Peyer's patch (tissue), 4 donors: ENCODE measurements at places on chromosomes 2 and 18. TPM values are rescaled to one million over a fixed set of nuclear protein-coding genes. Genes with fewer than 3 reads are reported as not detected.

DNA sequence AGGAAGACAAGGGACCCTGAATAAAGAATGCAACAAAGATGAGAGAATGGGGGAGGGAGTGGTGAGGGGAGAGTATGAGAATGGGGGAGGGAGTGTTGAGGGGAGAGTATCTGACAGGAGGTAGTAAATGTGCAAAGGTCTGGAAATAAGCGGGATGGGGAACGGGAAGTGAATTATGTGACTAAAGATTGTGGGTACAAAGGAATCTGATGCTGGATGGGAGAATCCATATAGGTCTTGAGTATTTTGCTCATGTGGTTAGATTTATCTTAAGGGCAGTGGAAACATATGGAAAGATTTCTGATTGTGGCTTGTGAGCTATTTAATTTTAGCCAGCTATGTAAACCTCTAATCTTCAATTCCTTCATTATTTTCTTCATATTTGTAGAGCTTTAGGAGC, 593.4 kb downstream of the DCC start:
- DNase-seq: no peak

Gene SLC23A3
- 90.1 TPM for total RNA-seq

DNA sequence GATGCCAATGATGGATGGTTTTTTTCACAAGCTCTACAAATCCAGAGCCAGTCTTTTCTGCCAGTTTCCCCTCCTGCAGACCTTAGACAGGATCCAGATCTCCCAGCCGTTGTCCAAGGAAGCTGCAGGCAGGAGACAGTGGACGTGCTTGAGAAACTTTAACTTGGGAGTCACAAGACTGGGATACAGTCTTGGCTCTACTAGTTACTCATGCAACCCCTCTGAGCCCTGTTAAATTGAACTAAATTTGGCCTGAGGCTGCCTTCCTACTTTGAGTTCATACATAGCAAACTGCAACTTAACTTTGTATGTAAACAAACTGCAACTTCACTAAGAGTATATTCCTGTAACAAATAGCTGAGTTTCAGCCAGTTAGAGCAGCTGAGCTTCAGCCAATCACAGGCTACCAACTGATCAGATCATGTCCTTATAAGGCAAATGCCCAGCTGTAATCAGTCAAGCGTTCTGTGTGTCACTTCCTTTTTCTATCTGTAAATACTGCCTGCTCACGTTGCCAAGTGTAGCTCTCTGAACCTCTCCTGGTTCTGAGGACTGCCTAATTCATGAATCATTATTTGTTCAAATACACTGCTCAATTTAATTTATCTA, 140.9 kb downstream of the CAPN13 start:
- DNase-seq: no peak

DNA sequence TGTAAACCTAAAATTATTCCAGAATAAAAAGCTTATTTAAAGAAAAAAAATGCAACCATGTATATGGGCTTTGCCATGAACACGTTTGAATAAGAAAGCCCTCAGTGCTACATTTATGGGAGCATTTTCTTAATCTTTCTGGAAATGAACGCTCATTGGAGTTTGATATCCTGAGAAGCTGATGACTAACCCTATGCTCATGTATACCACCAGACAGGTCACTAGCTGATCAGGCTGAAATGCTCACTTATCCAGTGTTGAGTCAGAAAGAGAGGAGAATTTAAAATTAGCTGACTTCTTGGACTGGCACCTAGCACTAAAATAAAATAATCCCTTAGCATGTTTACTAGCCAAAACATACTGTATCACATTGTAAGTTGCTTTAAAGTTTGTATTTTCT, 254.9 kb upstream of the SIX3 start:
- no peak for DNase-seq

GRCh38 chr18:56257205-56257604, 381.2 kb downstream of the TXNL1 start:
- DNase-seq: no peak

Gene ITGB6
- total RNA-seq: 17.3 TPM

Gene SLC9A4
- not detected for total RNA-seq

- no peak for DNase-seq
Observed at GRCh38 chr2:114265261-114265660, 177.2 kb upstream of the DPP10 start.

Gene SERTAD2
- total RNA-seq: 8.7 TPM

DNA sequence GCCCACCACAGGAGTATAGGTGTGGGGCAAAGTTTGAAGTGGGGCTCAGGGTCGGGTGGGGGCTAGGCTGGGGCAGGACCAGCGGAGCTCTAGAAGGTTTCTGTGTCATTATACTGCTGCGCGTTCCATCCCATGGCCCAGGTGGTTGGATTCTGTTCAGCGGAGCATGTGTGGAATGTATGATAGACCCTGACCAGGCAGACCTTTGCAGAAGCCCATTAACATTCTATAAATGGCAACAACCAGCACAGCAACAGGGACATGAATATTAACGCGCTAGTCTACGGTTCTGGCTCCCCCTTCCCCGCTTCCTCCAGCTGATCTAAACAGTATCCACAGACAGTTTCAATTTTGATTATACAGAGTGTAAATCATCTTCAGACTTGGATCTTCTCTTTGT, 4.1 kb upstream of the PRKCE start:
- DNase-seq: no peak

Gene MTX2
- 17.6 TPM for total RNA-seq
